ENCODE measurements at places on chromosomes 13 and 19.

GRCh38 chr13:65642996-65643395, 1587.1 kb downstream of the PCDH9 start:
- DNase-seq = no peak

DNA sequence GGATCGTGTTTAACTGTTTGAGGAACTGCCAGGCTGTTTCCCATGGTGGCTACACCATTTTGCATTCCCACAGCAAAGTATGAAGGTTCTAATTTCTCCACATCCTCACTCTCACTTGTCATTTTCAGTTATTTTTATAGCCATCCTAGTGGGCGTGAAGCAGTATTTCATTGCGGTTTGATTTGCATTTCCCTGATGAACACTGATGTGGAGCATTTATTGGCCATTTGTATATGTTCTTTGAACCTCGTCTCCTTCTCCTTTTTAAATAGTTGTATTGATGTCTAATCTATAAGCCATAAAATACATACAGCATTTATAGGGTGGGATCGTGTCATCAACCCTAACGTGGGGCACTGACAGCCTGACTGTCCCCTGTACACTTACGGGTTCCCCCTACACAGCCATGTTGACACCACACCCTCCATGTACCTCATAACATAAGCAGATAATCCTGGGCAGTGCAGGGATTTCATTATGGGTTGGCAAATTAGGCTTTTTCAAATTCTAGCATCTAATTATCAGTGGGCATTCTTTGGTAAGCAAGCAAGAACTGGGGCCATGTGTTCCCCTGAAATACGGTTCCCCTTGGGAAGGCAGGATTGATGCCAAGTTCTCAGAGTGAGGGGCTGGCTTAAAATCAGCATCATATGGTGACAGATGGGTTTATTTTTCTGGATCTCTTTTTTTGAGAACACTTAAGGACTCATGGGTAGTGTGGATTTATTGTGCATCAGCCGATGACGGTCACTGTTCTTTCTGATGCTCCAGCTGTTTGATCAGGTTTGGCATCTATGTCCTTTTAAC, 11.6 kb upstream of the ZBTB45 start:
- DNase-seq = no peak

- peak; percentile 77 for DNase-seq
Measured at GRCh38 chr19:15177269-15178116, 23.3 kb downstream of the NOTCH3 start.

GRCh38 chr13:50928659-50929462, 19.3 kb downstream of the RNASEH2B start:
- no peak for DNase-seq

GRCh38 chr13:45700971-45701900, 884 bp upstream of the CBY2 start:
- no peak for DNase-seq

DNA sequence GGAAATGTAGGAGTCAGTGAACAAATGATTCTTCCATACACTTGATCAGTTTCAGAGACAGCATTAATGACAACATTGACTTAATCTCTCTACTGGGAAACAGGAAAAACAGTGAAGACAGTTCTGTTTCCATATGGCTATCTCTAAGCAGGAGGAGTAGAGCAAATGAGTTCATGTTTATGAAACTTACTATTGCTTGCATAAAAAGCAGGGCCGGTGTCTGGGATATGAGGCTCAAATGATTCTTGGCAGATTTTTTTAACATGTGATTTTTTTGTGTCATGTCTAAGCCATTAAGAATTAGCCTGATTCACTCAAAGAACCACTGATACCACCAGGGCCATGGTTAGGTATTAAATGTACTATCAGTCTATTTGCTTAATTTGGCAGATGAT, 141.9 kb downstream of the SLC7A1 start:
- DNase-seq = no peak

DNA sequence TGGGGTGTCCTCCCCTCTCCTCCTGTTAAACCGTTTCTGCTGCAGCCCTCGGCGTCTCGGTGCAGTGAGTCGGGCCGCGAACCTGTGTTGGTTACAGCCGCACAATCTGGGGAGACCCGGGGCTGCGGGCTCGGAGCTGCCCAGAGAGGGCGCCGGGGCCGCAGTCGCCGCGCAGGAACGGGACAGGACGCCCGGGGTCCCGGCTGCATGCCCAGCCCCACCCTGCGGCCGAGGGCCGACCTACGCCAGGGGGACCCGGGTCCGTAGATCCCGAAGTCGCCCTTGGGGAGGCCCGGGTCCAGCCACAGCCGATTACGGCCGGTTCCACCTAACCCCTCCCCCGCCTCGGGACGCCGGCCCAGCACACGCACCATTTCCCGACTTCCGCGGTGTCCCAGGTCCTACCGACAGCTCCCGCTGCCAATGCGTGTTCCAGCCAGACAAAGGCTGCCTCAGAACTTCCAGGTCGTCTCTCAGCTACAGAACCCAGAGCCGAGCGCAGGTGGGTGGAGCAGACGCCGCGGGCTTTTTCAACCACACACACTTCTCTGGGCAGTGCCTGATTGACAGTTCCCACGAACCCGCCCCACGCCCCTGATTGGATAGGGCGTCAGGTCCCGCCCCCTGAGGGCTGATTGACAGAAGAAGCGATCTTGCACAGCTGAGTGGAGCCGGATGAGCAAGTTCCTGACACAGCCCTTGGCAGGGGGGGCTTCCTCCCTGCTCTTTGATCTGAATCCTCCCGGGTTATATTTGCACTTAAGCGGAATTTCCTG, at the start of gene ZNF443:
Gene ZNF443 (minus strand): TSS at position 481 of the 776 bp plus-strand sequence. CDS start 107 bp downstream, at position 374.
- DNase-seq = peak; percentile 99

- DNase-seq = no peak
Measured at GRCh38 chr13:36302289-36302688, 4.7 kb upstream of the CCDC169 start.

DNA sequence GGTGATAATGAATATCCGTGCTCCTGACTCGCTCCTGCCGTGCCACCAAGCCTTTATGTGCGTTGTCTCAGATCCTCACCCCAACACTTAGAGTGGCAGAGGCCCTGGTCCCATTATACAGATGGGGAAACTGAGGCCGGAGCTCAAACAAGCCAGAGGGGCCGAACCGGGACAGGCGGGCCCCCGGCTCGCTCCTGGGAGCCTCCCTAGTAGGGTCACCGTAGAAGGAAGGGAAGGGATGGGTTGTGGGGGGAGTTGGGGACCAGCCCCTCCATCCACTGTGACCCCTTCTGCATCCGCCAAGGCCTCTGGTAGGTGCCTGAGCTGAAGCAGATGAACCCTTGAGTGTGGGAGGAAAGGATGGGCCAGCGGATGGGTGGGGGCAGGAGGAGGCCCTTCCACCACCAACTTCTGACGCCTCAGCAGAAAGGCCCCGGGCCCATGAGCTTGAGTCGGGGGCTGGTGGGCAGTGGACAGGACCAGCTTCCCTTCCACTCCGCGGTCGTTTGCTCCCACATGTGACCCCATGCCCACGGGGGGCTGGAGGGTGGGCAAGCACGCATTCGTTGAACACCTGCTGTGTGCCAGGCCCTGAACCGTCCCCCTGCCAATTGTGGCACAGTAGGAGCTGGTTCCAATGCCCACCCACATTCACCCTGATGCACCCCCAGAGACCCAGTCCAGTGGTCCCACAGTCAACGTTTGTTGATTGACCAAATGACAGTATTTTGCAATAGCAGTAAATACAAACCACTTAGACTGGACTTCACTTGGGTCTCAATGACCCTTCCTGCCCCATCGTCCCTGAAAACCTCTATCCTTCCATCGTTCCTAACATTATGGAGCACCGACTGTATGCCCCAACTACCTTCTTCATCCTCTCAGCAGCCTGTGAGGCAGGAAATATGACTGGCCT, 24.2 kb upstream of the TCF3 start:
- DNase-seq = no peak

GRCh38 chr19:27740396-27740795, 1472.6 kb downstream of the UQCRFS1 start:
- DNase-seq = no peak

DNA sequence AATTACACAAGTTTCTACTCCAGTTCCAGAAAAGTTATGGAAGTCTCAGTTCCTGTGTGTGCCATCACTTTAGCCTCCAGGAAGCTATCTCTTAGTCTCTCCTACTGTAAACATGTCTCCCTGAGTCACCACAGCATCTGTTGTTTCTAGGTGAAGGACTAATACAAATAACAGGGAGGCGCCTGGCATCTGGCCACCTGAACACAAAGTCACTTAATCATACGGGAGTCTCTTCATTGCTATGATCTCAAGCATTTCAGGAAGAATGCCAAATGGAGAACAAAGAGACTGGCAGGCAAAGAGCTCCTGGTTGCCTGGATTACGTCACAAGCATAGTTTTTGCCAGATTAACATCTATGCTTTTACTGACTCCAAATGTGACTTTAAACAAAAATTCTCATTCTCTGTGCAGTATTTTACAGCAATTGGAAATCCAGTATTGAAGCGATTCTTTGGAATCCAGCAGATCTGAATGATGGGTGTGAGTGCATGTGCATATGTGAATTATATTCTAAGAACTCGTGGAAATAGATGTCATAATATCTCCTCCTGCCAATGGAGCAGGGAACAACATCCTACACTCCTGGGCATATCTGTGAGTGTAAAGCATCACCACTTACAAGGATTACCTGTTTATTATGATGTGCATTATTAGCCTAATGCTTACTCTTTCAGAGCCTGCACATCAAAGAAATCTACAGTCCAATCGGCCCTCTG, 572.8 kb downstream of the PCDH9 start:
- no peak for DNase-seq

DNA sequence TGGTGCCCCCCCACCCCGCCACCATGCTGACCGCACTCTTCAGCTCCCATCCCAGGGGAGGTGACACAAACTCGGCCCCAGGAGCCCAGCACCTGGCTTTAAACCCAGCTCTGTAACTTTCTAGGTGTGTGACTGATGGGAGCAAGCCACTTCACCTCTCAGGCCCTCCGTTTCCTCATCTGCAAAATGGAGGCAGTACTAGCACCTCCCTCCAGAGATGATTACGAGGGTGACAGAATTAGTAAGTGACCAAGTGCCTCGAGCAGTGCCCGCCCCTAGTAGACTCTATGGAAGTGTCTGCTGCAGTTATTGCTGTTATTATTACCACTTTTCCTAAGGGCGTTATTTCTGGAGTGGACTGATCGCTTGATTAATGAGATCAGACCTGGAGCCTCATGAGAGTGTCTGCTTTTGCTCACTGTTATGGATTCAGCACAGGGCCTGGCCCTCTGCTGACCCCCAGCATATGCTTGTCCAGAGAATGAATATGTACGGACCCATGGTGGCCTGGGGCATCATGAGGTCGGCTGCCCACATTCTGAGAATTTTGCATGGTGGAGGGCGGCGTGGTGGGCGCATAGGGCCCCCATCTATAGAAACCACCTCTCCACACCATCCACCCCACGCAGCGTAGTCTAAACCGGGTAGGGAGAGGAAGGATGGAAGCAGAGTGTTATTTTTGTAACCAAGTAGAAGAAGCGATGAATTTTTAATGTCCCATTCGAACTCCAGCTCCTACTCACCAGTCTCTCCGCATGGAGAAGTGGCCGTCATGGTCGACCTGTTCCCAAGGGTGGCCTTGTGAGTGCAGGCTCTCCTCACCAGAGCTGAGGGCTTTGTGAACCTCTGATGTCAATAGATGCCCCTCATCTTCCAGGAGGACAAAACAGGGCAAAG, 48.2 kb downstream of the CAPN12 start:
- no peak for DNase-seq

- no peak for DNase-seq
Measured at GRCh38 chr13:109447667-109448066, 338.7 kb downstream of the IRS2 start.

- DNase-seq = no peak
Measured at GRCh38 chr13:64471916-64472315, 2758.2 kb downstream of the PCDH9 start.

DNA sequence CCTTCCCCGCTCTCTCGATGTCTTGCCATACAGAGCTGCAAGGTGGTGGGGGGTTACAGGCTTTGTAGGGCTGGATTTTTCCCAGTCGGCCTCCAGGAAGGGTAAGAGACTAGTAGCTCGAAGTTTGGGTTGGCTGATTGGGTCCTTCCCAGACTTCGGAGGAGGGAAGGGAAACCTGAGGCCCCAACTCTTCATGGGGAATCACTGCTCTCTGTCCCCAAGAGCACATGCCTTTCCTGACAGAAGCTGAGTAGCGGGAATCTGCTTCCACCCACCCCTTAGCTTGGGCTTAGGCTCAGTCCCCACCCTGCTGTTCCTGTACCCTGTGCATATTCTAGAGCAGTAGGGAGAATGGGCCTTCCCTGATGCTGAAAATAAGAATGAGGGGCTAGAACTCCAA, 39.7 kb downstream of the PPP2R1A start:
- no peak for DNase-seq

GRCh38 chr19:54248016-54248601, 5.5 kb upstream of the LILRA6 start:
- DNase-seq = no peak

DNA sequence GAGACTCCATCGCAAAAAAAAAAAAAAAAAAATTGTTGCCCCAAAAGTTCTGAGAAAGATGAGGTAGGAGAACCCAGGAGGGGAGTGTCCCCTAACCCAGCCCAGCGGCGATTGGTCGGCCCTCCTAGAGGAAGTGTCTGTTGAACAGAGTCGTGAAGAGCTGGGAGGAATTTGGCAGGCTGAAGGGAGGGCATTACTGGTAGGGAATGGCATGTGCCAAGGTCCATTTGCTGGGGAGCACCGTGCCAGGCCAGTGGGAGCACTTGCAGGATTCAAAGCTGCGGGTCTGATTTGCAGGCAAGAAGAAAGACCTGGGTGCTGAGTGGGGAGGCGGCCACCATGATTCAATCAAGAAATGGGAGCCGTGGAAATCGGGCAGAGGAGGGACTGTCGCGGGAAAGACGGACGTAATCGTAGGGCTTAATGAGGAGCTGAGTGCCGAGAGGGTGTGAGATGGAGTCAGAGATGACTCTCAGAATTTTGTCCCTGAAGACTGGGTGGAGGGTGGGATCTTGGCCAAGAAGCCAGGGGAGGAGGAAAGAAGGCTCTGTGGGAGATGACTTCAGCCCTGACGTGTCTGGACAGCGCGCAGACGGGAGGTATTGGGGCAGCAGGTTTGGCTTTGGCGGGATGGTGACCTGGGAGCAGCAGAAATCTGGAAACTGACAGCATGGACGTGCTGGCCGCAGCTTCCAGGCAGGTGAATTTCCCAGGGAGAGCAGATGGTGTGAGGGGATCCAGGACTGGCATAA, 15.4 kb downstream of the CERS4 start:
- DNase-seq = no peak

- DNase-seq = peak; percentile 54
Measured at GRCh38 chr19:1266916-1267476, 2.1 kb upstream of the CIRBP start.
